ENCODE measurements at places on chromosomes 6 and 20.
A peak's percentile ranks its signal among the peaks of the same experiment; 100 is the strongest.

- DNase-seq: peak; percentile 72
Measured at GRCh38 chr6:104633125-104633524, 226.6 kb downstream of the HACE1 start.

DNA sequence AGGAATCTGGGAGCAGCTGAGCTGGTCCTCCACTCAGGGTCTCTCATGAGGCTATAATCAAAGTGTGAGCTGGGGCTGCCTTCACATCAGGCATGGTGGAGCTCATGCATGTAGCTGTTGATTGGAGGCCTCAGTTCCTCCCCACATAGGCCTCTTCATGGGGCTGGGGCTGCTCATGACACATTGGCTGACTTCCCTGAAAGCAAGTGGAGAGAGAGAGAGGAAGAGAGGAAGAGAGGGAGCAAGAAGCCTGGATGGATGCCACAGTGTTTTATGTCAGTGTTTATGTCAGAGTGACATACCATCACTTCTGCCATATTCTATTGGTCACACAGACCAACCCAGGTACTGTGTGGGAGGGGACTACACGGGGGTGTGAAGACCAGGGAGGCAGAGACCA is 43.8 kb downstream of the EYA2 start:
- peak; percentile 18 for DNase-seq

GRCh38 chr20:62523473-62524203 is 47.8 kb upstream of the GATA5 start:
- DNase-seq: no peak

GRCh38 chr20:53579581-53580375 is 13.9 kb downstream of the ZNF217 start:
- DNase-seq: peak; percentile 76

DNA sequence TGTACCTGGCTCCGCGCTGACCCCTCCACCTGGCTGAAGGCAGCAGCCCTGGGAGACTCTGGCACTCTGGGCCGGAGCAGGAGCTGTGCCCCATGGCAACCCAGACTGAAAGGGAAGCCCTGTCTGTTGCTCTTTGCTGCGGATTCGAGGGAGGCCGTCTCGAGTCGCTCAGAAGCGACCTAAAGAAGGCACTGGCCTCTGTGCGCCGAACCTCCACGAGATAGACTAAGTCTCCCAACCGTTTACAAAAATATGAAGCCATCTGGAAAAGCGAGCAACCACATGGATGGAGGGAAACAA is 10.5 kb upstream of the TBX18 start:
- DNase-seq: no peak

GRCh38 chr6:106620931-106621672 is 8.2 kb downstream of the RTN4IP1 start:
- DNase-seq: peak; percentile 83

Measured in fibroblast of skin of scalp (primary cell).